ENCODE measurements at places on chromosomes 2 and 18. TPM values are rescaled to one million over a fixed set of nuclear protein-coding genes. Genes with fewer than 3 reads are reported as not detected.

GRCh38 chr2:209581040-209581439 is 157.2 kb downstream of the MAP2 start:
- no peak for DNase-seq

DNA sequence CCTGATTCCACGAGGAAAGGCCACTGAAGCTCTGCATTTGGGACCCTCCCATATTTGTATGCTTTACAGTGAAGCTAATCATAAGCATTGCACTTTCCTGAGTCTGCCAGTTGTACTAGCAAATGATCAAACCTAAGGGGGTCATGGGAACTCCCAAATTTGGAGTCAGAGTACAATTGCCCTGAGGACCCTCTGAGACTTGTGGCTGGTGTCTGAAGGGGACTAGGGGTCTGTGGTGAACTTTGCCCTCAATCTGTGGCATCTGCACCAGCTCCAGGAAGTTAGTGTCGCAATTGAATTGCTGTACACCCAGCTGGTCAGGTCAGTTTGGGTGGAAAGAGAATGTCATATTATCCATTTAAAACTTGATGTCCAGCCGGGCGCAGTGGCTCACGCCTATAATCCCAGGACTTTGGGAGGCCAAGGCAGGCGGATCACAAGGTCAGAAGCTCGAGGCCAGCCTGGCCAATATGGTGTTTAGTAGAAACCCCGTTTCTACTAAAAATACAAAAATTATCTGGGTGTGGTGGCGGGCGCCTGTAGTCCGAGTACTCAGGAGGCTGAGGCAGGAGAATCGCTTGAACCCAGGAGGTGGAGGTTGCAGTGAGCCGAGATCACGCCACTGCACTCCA is 18.1 kb downstream of the SOWAHC start:
- no peak for DNase-seq

DNA sequence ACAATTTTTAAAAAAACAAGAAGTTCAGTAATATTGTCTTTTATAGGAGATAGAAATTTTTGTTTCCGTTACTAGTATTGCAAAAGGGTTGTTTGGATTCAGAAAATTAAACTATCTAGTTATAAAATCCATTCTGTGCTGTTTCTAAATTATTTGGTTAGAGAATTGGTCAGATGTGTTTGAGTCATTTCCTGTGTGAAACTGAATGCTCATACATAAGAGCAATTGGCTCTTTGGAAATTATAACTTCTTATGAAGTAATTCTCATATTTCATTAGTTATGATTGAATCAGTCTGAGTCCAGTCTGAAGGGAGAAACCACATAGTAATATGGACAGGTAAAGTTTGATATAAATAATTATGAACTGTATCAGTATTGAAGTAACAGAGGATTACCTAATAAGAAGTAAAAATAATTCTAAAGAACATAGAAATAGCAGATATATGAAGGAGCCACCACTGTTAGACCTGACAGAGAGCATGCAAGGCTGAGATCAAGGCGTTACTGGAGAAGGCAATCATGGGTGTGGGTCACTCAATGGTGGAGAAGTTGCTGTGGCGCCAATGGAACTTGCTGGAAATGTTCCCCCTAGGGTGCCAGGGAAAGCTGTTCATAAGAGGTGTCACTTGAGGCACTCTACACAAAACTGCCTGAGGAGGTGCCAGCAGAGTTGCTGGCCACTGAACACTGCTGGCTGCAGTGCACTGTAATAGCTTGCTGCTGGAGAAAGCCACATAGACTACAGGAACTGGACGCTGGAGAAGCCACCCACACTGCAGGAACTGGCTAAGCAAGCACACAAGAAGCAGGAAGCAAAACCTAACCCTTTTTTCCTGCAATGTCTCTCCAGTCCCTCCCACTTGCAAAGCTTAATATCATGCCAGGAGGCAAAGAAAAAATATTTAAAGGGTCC is 18.0 kb upstream of the FAP start:
- peak; percentile 85 for DNase-seq

- DNase-seq = no peak
Measured at GRCh38 chr2:18860179-18860578, 270.8 kb upstream of the NT5C1B start.

GRCh38 chr2:211423018-211423417 is 866.6 kb downstream of the CPS1 start:
- DNase-seq = no peak

Gene PLEKHM3
- polyA plus RNA-seq = 2.8 TPM

DNA sequence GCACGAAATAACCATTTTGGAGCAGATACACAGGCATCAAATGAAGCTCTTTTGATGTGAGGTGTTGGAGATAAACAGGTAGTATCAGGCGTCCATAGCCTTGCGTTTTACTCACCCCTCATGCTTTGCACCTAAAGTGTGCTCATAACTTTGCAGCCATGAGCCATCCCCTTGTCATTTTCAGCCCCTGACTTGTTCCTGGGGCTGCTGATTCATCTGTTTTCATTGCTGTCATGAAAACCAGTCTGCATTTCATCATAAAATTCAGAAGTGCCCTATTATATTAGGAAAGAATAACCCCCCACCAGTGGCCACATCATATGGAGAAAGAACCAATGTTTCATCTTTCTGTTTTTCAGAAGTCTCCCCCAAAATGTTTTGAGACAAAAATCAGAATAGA is 329.7 kb upstream of the NRP2 start:
- no peak for DNase-seq

DNA sequence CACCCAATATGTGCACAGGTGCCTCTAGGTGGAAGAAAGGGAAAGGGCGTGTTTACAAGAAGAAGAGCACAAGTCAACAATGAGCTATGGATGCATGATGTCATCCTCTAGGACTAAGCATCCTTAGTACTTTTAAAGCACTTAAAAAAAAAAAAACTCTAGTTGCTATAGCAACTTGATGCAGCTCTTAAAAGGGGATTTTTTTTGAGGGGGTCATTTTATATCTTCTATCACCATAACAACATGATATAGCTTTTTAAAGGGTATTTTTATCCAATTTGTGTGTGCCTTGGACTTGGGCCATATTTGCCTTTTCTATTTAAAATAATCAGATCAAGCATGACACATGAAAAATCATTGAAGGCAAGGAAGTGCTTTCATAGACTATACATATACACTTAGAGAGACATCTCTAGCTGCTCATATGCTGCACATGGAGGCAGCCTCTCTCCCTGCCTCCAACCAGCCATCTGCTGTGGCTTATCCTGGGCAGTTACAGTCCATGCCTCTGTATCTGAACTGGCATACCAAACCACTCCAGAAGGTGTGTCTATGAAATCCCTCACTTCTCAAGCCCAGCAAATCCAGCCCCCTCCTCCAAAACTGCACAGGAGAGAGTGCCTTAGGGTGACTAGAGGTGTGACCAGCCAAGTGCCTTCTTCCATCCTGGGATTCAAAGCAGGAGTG is 165.4 kb downstream of the MSH2 start:
- DNase-seq = no peak

DNA sequence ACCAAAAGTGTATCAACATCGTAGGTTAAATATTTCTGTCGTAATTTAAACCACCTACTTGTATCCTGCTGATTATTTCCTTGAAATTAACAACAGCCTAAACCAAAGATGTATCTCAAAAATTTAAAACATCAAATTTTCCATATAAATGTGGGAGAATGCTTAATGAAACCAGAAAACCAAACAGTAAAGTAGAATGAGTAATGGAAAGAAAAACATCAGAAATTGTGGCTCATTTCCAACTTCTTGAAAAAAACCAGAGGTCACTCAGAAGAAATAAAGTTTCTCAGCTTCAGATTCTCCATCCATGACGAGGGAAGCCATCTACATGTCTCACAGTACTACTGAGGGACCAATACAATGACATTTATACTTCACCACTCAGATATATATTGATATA is 296.5 kb downstream of the NOL4 start:
- DNase-seq = no peak

DNA sequence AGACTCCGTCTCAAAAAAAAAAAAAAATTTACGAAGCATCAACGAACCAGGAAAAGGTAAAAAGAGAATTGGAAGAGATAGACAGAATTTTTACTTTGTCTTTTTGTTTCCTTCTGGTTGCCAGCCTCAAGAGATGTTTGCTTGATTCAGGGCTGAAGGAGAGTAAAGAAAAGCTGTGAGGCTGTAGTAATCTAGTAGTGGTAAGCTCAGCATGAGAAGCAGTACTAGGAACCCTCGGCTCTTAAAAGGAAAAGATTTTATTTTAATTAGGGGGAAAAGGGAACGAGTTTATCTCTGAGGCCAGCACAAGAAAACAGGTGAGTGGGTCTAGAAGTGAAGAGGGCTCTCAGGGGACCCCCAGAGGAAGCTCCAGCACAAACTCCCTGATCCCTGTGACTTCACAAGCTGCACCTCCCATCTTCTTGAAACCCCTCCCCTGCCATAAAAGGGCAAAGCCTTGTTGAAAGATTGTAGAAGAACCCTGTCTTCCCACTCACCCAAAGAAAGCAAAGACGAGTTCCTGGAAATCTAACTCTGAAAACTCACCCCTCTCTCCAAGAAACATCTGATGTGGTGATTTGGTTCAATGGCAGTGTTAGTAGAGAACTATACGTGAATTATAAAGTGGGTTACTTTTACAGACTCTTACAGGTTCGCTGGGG is 8.6 kb downstream of the RBMS1 start:
- no peak for DNase-seq

DNA sequence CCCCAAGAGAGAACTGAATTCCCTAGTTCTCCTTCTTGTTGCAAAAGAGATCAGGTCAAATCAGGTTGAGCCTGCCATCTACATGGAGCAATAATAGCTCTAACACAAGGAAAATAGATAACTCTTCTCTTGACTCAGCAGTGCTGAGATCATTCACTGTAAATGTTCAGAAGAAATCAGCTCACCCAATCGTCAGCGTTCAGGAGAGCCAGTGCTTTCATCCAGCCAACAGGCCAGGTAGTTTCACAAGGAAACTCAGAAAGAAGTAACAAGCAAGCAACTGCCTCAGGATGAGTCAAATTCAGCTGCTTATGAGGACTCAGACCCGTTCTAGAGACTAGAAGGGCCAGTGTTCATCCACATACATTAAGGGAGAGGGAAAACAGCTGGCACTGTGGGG is 5.9 kb downstream of the LMAN2L start:
- no peak for DNase-seq

Gene RAB17
- 22.3 TPM for polyA plus RNA-seq
